Suprapubic skin (tissue), 4 donors: ENCODE measurements at places on chromosomes 5 and 9.

DNA sequence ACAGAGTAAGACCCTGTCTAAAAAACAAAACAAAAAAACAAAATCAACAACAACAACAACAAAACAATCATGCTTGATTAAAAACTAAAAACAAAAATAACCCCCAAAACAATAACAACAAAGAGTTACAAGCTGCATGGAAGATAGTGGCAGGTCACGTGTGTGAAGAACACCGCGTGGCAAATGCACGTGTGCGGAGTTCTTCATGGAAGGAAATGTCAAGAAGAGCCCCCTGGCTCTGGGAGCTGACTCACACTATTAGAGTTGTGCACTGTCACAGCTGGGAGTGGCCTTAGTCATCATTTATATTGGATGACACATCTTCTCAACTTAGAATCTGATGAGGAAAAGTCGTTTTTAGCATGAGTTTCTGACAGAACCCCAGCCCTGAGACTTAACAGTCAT, 110.5 kb downstream of the JMY start:
- DNase-seq: no peak

GRCh38 chr5:125835293-125836172, 587.7 kb upstream of the GRAMD2B start:
- DNase-seq: no peak

DNA sequence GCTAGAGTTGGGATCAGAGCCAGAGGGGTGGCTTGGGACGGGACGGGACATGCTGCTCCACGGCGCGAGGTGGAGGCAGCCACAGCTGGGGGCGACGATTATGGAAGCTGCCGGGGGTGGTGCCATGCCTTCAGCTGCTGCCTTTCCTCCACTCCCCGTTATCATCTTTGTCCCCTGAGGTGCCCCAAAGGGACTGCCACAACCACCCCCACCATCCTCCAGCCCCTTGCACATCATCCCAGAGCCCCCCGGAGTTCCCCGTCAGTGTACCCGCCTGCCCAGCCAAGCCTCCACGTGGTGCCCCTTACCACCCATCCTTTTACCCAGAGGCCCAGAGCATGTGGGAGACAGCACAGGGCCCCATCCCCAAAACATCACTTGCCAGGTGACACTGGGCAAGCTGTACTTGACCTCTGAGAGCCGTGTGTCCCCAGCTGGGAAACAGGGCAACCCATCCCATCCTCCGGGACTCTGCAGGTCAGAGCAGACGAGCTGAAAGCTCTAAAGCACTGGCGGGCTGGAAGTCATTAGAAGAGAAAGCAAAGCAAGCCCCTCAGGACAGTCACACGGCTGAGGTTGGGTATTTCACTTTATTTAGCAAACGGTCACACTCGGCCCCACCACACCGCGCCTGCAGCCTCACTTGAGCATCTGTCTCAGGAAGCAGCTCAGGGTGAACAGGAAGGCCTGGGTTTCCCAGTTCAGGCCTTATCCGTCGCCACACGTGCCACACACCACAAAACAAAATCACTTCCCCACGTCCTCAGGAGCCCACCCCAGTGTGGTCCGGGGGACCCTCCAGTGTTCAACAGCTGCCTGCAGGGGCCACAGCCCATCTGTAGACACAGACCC, 19.5 kb upstream of the MXD3 start:
- DNase-seq: no peak

DNA sequence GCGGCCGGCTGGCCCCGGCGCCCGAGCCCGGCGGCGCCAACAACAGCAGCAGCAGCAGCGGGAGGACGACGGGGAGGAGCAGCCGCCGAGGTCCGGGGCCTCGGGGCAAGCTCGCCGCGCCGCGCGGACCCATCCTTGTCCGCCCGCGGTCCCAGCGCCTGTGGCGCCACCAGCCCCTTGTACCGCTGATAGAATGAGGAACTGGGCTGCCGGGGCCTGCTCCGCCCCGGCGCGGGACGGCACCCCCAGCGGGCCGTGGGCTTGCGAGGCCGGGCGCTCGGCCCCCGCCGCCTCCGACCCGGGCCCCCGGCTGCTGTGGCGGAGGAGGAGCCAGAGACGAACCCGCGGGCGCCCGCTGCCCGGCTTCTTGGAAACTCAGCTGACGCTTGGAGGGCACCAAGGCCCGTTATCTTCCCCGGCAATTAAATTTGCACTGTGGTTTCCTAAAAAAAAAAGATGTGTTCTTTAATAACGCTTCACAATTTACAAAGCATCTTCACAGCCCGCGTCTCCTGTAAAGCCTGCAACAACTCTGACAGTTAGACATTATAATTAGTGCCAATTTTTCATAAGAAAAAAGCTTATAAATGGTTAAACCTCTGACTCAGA, at the start of gene ARSB:
Gene ARSB, minus strand, starts transcription at position 195 of the 609 bp plus-strand sequence. Its CDS starts 62 bp downstream, at position 133.
- DNase-seq: no peak

GRCh38 chr5:105593011-105593760, 2030.6 kb upstream of the NUDT12 start:
- DNase-seq: no peak

DNA sequence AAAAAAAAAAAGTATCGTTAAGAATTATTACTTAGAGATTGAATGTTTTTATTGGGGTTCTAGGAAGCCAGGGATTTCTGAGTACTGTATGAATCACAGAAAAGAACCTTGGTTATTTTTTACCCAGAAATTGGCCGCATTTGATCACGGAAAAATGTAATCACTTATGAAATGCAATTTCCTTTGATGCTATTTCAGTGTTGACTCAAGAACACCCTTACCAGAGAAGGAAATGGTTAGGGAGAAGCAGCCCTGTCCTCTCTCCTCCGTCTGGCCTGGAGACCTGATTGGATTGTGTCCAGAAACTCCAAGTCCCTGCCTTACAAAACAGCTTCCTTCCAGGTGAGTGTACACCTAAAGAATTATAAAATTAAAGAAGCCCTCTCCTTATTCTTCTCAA, 116.7 kb downstream of the MED10 start:
- DNase-seq: no peak

DNA sequence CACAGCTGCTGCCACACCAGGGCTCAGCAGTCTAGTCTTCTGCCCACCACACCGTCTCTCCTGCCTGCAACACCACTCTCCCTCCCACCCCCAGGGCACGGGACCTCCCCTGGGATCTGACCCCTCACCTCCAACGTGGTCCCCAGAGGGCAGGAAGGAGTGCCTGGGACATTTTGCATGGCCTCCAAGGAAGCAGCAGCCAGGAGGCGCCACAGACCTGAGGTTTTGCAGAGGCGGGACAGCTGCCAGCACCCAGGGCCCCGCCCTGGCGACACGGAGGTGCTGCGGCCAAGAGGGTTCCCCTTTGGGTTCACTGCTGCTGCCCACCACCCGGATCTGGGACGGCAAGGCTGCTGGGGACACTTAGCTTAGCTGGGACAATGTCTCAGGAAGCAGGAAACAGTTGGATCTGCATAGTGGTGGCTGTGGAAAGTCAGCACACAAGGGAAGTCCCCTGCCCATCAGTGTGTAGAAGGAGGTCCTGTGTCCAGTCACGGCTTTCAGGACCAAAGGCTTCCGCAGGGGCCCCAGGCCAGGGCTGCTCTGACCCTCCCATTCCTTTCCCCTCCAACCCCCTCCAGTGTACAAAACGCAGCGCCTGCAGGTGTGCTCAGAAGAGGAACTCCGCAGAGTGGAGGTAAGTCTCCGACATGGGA, 13.8 kb downstream of the PROP1 start:
- no peak for DNase-seq

GRCh38 chr5:107867266-107867665, 196.5 kb upstream of the EFNA5 start:
- no peak for DNase-seq

DNA sequence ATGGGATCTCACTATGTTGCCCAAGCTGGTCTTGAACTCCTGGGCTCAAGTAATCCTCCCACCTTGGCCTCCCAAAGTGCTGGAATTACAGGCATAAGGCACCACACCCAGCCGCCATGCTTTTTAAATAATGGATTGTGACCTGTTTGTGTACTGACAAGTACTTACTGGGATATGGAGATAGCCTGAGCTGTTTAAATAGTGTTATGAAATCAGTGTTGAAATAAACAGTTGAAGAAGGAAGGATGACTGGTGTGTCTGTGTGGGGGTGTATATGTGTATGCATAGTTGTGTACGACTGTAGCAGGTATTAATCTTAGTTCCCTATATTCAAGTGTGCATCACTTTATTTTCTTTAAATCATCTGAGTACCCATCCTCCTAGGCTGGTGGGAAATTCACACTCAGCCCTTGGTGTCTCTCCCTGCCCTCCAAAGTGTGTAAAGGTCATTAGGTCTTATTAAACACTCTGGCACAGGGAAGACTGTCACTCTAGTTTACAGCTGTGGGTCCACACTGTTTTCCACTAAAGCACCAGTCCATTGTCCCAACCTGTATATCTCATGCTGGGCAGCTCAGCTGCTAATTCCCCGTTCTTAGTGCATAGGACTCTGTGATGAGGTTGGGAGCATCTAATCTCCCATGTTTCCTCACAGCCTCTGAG, 91.0 kb downstream of the SNX18 start:
- DNase-seq: no peak

DNA sequence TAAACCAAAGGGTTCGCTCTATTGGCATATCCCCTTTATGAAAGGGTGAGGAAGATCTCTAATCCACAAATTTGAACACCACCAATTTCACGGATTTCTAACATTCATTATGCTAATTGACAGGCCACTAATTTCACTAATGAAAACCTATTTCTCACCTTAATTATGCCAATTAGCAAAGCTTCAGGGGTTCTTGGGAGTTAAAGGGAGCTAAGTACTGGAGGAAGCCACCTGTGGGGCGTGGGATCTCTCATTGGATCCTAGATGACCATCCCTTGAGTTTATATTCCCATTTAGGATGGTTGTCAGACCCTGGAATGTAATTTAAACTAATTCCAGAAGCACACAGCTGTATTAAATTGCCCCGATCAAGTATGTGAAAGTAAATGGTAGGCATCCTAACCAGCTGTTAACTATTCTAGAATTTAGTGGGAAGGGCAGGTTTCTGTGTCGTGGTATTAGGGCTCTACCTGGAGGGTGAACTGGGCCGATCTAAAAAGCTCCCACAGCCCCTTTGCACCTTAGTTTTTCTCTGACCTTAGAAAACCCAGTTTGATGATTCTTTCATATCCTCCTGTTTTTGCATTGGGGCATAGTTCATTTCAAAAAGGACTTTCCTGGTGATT, 77.1 kb downstream of the C9orf152 start:
- DNase-seq: no peak

DNA sequence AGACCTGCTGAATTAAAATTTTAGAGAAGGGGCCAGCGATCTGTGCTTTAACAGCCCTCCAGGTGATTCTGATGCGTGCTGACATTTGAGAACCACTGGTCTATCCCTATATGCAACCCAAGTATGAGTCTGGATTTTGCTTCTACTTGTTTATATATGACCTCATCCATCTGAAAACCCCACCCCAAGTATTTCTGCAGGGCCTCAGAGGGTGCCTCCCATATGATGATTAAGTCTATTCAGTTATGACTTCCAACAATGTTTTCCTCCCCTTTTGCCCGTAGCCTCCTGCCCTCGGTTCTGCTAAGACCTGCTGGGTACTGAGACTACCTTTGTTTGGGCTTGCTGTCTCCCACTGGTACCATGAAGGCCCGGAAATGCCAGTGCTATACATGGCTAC, 376.0 kb upstream of the SMARCA2 start:
- no peak for DNase-seq

- DNase-seq: no peak
Observed at GRCh38 chr5:101018299-101018698, 115.2 kb upstream of the ST8SIA4 start.

DNA sequence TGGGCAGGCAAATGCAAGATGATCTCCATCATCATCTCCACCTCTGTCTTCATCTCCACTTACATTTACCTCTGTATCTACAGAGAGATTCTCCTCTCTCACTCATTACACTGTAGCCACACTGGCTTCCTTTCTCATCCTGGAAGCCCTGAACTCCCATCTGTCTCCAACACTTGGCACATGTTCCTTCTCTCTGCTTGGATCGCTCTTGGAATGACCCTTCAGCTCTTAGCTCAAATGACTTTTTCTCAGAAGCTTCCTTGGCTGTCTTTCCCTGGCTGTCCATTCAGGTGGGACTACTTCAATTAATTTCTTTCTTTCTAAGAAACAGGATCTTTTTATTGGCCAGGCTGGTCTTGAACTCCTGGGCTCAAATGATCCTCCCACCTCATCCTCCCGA, 120.0 kb upstream of the KLF4 start:
- DNase-seq: no peak

DNA sequence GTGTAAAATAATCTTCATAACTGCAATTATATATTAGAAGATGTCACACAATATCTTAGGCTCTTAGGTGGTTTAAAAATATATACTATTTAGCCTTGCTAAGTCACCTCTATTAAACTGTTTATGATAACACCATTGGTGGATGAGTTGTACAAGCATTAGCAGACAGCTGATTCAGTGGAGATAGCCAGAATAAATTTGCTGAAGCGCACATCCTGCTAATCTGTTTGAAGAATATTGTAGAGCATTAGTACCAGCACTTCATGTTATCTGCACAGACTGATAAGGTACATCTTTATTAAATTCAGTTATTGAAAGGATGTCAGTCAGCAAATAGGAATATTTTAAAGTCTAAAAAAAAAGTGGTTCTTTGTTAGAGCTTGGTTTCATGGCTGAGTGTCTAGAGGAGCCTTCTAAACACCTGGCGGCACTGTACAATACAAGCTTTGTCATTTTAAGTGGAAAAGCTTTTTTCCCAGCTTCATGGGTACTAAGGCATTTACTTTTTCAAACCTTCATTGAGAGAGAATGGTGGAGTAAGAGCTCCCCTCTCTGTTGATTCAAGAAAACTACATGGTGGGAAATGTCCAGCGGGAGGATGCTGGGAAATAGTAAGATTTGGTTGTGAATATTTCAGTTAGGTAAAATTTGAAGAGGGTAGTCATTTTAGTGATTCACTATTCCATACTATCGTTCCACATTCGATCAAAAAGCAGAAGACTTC, 275.1 kb downstream of the SLF1 start:
- DNase-seq: no peak

DNA sequence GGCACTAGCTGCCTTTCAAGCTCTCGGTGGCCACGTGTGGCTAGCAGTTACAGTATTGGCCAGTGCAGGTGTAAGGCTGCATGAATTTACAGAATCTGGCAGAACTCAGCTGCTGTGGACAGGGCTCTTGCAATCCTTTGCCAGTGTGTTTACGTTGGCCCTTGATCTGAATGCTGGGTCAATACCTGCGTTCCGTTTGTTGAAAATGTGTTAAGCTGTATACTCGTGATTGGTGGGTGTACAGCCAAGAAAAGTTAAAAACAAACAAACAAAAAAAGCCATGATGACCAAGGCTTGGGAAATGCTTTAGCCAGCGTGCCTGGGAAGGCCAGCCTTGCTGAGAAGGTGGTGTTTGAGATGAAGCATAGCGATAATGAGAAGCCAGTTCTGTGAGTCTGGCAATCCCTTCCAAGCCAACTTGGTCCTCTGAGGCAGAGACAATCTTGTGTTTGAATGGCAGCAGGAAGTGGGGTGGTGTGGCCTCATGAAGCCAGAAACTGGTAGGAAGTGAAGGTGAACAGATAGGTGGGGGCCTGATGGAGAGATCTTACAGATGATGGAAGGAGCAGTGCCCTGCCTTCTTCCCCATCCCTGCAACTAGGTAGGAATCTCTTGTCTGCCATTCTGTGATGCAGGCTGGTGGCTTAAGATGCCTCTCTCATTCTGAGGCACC, 820 bp upstream of the CFAP90 start:
- no peak for DNase-seq

- no peak for DNase-seq
Observed at GRCh38 chr9:128226412-128226801, 23.2 kb downstream of the DNM1 start.

GRCh38 chr9:23677446-23677845, 148.6 kb downstream of the ELAVL2 start:
- DNase-seq: no peak

- DNase-seq: no peak
Observed at GRCh38 chr9:12681620-12682019, 11.6 kb upstream of the TYRP1 start.

GRCh38 chr9:83327750-83328622, 210.2 kb downstream of the FRMD3 start:
- DNase-seq: no peak
